ENCODE measurements at places on chromosomes 2 and 18. TPM values are rescaled to one million over a fixed set of nuclear protein-coding genes. Genes with fewer than 3 reads are reported as not detected.

DNA sequence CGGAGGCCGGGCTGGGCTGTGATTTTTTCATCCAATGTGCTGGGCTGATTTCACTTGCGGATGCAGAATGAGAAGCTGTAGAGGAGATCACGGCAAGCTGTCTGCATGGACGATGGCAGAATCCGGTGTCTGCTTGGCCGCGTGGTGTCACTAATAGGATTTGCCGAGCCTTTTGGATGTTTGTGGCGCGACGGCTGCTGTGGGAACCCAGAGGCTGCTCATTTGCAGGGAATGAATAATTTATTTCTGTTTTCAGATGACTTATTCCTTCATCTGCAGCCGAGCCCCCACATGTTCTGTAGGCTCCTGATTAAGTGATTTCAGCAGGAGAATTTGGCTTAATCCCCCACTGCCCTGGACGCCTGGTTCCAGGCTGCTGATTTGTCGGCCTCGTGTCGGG, 62.6 kb downstream of the ODC1 start:
- H3K27ac ChIP-seq: no peak overlapping the region
- DNase-seq: no peak
- H3K27me3 ChIP-seq: no peaks in the 10 kb centered on the region
- no peaks in the 10 kb centered on the region for H3K36me3 ChIP-seq

GRCh38 chr2:95027369-95027720, 1.8 kb downstream of the MAL start:
- no peak overlapping the region for H3K27ac ChIP-seq
- DNase-seq: no peak

DNA sequence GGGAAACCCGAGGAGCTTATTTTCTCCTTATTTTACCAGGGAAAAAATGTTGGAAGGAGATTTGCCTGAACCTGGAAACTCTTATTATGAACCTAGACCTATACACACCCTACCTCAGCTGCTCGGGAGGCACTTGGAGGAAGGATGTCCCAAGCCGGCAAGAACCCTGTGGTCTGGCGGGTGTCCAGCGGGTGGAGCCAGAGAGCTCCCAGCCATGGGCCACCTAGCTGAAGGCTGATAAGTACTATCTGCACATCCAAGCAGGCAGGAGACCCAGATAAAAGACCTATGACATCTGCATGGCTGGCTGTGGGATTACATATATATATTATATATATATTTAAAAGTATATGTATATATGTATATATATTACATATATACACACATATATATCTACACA, 1.1 kb upstream of the SLC14A1 start:
- no peaks in the 10 kb centered on the region for H3K36me3 ChIP-seq
- peak; percentile 78 for DNase-seq
- H3K27ac ChIP-seq: no peak overlapping the region
- H3K4me1 ChIP-seq: no peaks in the 10 kb centered on the region

DNA sequence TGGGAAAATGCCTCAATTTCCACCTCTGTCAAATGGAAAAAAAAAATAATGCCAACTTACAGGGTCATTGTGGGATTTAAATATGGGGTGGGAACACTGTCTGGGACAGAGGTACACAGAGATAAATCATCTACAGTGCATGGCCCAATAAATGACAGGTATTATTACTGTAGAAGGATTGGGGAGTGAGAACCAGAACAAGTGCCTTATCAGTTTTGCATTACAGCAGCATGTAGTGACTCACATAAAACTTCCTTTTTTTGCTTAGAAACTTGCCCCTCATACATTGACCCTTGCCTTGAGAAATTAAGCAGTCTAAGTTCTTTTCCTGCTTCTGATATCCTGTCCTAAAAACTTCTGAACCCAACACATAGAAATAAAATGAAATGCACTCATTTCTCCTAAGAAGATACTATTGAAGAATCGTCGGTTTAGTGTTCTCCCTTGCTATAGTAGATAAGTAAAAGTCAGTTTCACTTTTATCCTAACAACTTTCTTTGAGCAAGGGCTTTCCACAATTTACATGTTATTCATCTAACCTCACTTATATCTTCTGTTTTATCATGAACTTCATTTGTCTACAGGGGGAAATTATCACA, 121.0 kb upstream of the HAAO start:
- no peaks in the 10 kb centered on the region for H3K27me3 ChIP-seq
- H3K4me3 ChIP-seq: no peak overlapping the region
- peaks cover 32% of the 10 kb centered on the region for H3K4me1 ChIP-seq

DNA sequence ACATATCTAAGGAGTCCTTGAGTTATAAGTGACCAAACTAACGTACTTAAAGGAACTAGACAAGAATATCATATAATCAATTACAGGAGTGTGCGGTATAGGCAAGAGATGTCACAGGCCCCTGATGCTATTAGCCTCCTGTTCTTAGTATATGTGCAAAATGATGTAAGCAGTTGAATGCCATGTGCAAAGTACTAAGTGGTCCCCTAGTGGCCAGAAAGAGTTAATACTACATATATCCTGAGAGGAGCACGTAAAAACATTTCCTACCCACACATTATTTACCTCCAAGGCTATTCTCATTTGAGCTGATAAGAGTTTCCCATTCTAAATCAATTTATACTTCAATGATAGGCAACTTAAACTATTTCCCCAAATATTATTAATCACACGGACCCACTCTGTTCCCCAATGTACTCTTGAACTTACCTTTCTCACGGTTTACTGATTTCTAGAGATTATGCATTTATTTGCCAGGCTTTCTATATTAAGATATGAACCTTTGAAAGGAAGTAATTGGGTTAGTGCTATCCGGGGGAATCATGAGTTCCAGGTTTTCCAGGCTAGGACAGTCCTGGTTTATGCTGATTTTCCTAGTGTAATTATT, 158.0 kb upstream of the KLHL14 start:
- no peaks in the 10 kb centered on the region for H3K27me3 ChIP-seq
- H3K4me3 ChIP-seq: no peak overlapping the region
- no peak overlapping the region for H3K27ac ChIP-seq
- no peaks in the 10 kb centered on the region for H3K36me3 ChIP-seq

GRCh38 chr2:18814387-18814786, 225.0 kb upstream of the NT5C1B start:
- H3K27ac ChIP-seq: no peak overlapping the region
- H3K27me3 ChIP-seq: no peaks in the 10 kb centered on the region
- H3K4me3 ChIP-seq: no peak overlapping the region

GRCh38 chr2:173076581-173077345, 1.1 kb downstream of the MAP3K20 start:
- no peaks in the 10 kb centered on the region for H3K36me3 ChIP-seq
- no peaks in the 10 kb centered on the region for H3K27me3 ChIP-seq
- peak overlapping the region; percentile 98 for H3K27ac ChIP-seq
- no peak for DNase-seq
- H3K4me1 ChIP-seq: no peaks in the 10 kb centered on the region
- H3K4me3 ChIP-seq: peak overlapping the region; percentile 65

DNA sequence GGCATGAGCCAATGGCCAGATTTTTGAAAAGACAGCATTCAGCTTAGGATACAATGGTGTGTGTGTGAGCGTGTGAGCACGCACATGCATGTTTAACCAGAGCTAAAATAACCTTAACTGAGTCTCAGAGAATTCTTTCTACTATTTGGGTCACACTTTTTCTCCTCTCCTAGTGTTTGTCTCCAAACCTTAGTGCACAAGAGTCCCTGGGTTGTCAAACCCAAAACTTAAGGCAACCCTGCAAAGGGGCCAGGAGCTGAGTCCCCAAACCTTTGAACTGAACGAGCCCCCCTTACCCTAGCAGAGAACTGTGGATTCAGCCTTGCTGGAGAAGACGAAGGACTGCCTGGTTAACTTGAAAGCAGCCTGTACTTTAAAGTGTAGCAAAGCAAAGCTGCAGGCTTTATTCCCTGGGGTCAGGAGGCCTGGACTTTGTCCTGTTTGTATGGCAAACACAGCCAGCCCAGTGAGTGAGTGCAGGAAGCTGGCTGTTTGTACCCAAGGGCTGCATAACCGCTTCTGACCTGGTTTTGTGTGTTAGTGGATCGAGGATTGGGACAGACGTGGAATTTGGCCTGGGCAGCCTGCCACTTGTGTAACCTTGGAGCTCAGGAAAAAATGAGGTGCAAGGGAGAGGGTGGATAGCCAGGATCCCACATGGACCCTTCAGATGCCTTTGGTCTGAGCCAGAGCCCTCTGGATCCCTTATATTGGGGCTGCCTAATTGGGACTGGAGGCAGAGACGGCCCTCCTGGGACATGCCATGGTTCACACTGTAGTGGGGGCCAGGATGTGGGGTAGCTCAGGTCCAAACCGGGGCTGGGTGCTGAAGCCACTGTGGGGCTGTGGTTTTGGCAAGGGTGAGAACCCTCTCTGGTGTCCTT, 6.4 kb upstream of the PSMD1 start:
- DNase-seq: no peak
- no peaks in the 10 kb centered on the region for H3K36me3 ChIP-seq
- no peak overlapping the region for H3K27ac ChIP-seq
- H3K4me1 ChIP-seq: peaks cover 6% of the 10 kb centered on the region
- no peak overlapping the region for H3K4me3 ChIP-seq
- H3K27me3 ChIP-seq: no peaks in the 10 kb centered on the region

GRCh38 chr2:172169611-172170010, 66.9 kb upstream of the DLX2 start:
- no peak for DNase-seq
- no peak overlapping the region for H3K27ac ChIP-seq
- H3K4me1 ChIP-seq: no peaks in the 10 kb centered on the region
- H3K4me3 ChIP-seq: no peak overlapping the region
- no peaks in the 10 kb centered on the region for H3K36me3 ChIP-seq

GRCh38 chr18:51229328-51229727, 31.8 kb upstream of the MEX3C start:
- no peak overlapping the region for H3K27ac ChIP-seq
- H3K4me3 ChIP-seq: no peak overlapping the region
- H3K4me1 ChIP-seq: no peaks in the 10 kb centered on the region
- no peak for DNase-seq

- H3K27ac ChIP-seq: no peak overlapping the region
- DNase-seq: no peak
- H3K27me3 ChIP-seq: no peaks in the 10 kb centered on the region
- H3K4me3 ChIP-seq: no peak overlapping the region
Observed at GRCh38 chr2:67399144-67399543, 2.0 kb downstream of the ETAA1 start.

GRCh38 chr18:75210274-75211001, at the start of gene TSHZ1:
Gene TSHZ1 (plus strand): TSS chr18:75210797. CDS start chr18:75211877, 1,080 bp downstream.
- no peak for DNase-seq
- H3K4me1 ChIP-seq: peaks cover 60% of the 10 kb centered on the region
- H3K36me3 ChIP-seq: no peaks in the 10 kb centered on the region

DNA sequence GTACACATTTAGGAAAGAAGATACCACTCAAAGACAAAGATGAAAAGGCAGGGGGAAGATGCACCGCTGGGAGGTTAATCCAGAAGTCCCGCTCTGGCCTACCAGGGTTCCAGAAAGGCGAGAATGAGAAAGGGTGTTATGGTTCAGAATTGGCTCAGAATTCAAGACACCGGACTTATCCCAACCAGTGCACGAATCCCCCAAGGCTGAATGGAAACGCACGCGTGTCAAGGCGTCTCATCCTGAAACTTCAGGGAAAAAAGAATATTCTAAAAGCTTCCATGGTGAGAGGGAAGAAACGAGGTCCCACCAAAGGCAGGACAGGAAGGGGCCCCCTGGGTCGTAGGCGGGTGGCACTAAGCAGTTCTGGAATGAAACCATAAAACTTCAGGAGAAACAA, 71.9 kb downstream of the SLC66A2 start:
- DNase-seq: peak; percentile 43
- H3K4me3 ChIP-seq: no peak overlapping the region
- H3K4me1 ChIP-seq: no peaks in the 10 kb centered on the region
- no peaks in the 10 kb centered on the region for H3K36me3 ChIP-seq
- no peak overlapping the region for H3K27ac ChIP-seq

GRCh38 chr2:84493514-84493913, 22.8 kb upstream of the DNAH6 start:
- no peak overlapping the region for H3K27ac ChIP-seq
- no peak overlapping the region for H3K4me3 ChIP-seq
- H3K27me3 ChIP-seq: no peaks in the 10 kb centered on the region
- no peak for DNase-seq
- no peaks in the 10 kb centered on the region for H3K36me3 ChIP-seq

DNA sequence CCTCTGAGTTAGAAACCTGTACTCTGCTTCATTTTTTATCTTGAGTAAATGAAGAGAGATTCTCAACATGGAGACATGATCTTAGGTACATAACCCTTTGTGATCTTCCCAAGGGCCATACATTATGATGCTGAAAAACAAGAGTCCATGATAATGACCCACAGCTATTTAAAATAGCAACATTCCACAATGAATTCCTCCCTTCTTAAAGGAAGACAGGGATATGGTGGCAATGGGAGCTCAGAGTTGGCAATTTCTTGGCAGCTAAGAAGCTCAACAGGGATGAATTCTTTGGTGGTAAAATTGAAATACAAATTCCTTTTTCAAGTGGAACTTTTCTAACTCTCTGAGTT, 638.5 kb downstream of the CNTNAP5 start:
- no peaks in the 10 kb centered on the region for H3K27me3 ChIP-seq
- H3K27ac ChIP-seq: no peak overlapping the region
- H3K36me3 ChIP-seq: no peaks in the 10 kb centered on the region
- no peaks in the 10 kb centered on the region for H3K4me1 ChIP-seq

DNA sequence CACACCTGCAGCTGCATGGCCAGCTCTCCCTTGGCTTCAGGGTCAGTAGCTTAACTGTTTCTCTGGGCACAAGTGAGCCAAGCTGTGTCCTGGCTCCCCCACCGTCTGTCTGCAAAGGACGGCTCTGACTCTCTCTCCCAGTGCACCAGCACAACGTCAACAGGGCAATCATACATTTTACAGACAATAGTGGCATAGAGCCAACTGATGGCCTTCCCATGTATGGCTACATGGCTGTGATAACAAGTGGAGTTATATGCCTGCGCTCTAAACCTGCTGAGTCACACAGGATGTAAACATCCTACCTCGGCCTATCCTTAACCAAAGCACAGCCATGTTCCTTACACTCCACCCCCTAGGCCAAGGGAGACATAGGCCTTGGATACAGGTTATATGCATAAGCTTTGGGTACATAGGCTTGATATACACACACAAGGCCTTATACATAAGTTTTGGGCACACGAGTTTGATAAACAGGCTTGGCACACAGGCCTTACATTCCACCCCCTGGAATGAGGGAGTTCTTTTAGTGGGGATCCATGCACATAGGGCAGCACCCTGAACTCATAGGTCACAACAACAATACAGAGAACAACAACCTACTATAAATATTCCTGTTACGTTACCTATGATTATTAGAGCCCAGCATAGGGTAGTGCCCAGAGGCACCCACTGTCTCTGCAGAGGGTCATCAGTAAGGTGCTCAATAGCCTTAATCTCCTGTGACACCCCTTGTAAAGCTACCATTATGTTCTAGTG, 17.7 kb downstream of the PHOSPHO2 start:
- peaks cover 19% of the 10 kb centered on the region for H3K4me1 ChIP-seq
- H3K4me3 ChIP-seq: no peak overlapping the region
- no peaks in the 10 kb centered on the region for H3K27me3 ChIP-seq
- H3K36me3 ChIP-seq: no peaks in the 10 kb centered on the region

The TRIM54 gene
- total RNA-seq: 136 TPM

The EIF5B gene
- 50.7 TPM for total RNA-seq

The SULT1C2 gene
- 1.9 TPM for total RNA-seq

The EGR4 gene
- total RNA-seq: not detected

The IL1R2 gene
- 16.1 TPM for total RNA-seq

The OXER1 gene
- total RNA-seq: 0.48 TPM

The CXCR1 gene
- total RNA-seq: 0.51 TPM

The MC5R gene
- not detected for total RNA-seq
